ENCODE measurements at places on chromosomes 7 and 10. TPM values are rescaled to one million over a fixed set of nuclear protein-coding genes. Genes with fewer than 3 reads are reported as not detected.

Gene DRGX
- total RNA-seq, result not detected

Gene AKR1B1
- total RNA-seq, result 105 TPM

Gene ZNF212
- 15.7 TPM for total RNA-seq

Gene MYOZ1
- 1.9 TPM for total RNA-seq

Gene TDRD1
- total RNA-seq, result not detected

Gene MPP7
- total RNA-seq, result 8.5 TPM

Gene RPA3
- total RNA-seq, result 128 TPM

Gene ABLIM1
- total RNA-seq, result 39.8 TPM

DNA sequence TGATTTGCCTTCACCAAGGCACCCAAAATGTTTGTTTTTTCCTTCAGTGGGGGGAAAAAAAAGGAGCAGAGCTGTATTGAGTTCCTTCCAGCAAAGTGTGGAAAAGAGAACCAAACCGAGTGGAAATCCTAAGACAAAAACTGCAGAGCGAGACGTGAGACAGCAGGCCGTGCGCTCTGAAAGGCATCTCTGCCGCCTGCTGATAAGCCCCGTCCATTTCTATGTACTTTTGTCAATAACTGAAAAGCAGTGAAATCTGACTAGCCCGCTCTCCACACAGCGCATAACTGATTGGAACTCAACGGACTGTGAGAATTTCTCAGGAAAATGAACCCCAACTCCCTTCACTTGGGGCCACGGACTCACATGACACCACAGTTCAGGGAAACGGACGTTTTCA, 83.2 kb downstream of the COBL start:
- DNase-seq, result peak; percentile 53

DNA sequence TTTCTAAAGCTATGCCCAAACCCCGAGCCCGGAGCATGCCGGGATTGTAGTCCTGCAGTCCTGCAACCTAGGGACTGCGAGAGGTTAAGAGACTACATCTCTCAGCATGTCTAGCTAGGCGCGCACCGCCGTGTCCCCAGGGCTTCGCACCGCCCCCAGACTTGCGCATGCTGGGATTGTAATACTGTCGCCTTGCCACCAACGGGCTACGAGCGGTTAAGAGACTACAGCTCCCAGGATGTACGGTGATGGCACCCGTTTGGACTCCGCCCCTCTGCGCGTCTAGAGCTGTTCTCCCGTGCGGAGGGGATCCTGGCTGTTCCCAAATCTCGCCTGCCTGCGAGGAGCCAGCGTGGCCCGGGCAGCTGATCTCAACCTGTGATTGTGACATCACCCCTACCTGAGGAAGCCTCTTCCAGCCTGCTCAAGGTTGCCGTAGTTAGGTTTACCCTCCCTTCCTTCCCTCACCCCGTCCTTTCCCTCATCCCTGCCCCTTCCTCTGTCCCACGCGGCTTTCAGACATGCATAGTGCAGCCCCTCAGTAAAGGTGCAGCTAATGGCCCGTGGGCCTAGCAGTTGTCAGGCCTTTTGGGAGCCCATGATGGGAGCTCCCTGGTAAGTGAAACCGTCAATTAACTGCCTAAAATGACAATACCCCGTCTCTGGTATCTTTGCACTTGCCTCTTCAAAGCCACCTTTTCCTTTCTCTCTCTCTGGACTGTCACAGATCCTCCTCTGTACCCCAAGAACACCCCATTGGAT, 6.3 kb upstream of the ZNF736 start:
- DNase-seq, result no peak

DNA sequence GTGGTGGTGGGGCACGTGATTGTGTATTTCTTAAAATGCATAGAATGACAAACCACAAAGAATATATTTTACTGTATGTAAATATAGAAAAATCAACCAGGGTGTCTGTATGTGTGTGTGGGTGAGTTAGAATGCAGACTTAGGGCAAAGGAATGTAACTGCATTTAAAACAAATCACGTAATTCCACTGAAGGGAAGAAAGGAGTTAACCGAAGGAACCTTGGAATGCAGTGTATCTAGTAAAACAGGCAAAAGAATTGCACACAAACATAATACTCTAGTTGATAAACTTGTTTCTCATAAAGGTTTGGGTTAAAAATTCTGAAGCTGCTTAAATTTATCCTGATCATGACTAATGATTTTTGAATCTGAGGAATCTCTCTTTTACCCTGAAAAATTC, 134.9 kb downstream of the ADRA2A start:
- no peak for DNase-seq

DNA sequence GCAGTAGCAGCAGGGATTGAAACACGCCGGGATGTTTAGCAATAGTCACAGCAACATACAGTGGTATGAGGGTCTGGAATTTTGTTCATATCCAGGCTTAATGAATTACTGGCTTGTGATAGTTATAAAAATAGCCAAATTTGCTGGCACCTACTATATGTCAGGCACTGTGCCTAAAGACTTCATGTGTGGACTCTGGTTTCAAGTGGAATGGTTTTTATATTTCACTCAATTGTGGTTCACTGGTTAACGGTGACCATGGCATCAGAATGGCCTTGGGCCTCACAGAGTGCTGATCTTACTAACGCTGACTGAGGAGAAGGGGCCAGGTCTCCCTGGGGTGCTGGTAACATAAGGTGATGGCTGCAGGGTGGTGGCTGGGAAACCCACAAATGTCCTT, 55.7 kb downstream of the CELF2 start:
- no peak for DNase-seq

GRCh38 chr7:83517035-83517700, 131.8 kb downstream of the SEMA3E start:
- DNase-seq, result no peak

GRCh38 chr7:16428182-16428581, 6.8 kb upstream of the CRPPA start:
- DNase-seq, result no peak

GRCh38 chr7:96414931-96415292, 93.0 kb upstream of the SLC25A13 start:
- DNase-seq, result peak; percentile 76

GRCh38 chr10:112394475-112394875, 20.6 kb downstream of the ACSL5 start:
- no peak for DNase-seq

GRCh38 chr7:91752102-91752501, 128.4 kb downstream of the MTERF1 start:
- DNase-seq, result no peak

GRCh38 chr7:104679085-104679484, 334.9 kb upstream of the KMT2E start:
- no peak for DNase-seq

- no peak for DNase-seq
Observed at GRCh38 chr10:48234295-48234694, 40.2 kb downstream of the FRMPD2 start.

- DNase-seq, result no peak
Observed at GRCh38 chr10:58637352-58637751, 124.7 kb downstream of the BICC1 start.

- peak; percentile 42 for DNase-seq
Observed at GRCh38 chr10:70459061-70459773, 17.7 kb upstream of the NODAL start.

DNA sequence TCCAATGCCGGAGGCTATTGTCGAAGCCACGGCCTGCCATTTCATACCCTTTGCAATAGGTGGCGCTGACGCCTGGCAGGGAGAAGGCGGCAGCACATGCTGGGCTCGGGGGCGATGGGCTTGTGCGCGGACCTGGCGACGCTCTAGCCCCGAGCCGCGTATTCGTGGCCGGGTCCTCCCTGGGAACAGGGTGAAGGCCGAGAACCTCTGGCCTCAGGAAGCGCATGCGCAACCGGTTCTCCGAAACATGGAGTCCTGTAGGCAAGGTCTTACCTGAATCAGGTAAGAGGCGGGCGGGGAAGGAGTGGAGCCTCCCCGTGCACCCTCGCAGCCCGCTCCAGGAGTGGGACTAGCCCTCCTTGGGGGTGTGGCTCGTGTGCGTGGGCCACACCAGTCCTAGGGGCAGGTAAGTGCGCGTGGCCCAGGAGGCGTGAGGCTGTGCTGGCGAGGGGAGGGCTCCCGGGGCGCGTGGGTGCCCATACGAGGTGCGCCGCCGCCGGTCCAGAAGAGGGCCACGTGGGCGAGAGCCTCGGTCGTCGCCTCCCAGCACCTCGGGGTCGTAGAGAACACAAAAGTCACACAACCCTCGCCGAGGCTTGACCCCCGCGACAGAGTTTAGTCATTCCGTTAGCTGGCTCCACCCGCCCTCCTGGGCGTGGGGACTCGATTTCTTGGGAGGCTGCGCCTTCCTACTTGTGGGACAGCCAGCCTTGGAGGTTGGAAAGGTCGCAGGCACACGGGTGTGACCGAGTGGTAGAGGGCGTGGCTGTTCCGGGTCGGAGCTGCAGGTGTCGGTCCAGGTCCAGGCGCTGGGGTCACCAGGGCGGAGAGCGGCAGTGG, 5.6 kb upstream of the MEST start:
- DNase-seq, result peak; percentile 88

- no peak for DNase-seq
Observed at GRCh38 chr10:3419719-3420495, 247.3 kb upstream of the PITRM1 start.
